ENCODE measurements at places on chromosomes 6 and 20.
A peak's percentile ranks its signal among the peaks of the same experiment; 100 is the strongest.

- DNase-seq = no peak
These were observed 81.0 kb downstream of the ATRN start for GRCh38 chr20:3551681-3552434.

GRCh38 chr6:68158256-68158655 lies 476.8 kb upstream of the ADGRB3 start:
- DNase-seq = no peak

DNA sequence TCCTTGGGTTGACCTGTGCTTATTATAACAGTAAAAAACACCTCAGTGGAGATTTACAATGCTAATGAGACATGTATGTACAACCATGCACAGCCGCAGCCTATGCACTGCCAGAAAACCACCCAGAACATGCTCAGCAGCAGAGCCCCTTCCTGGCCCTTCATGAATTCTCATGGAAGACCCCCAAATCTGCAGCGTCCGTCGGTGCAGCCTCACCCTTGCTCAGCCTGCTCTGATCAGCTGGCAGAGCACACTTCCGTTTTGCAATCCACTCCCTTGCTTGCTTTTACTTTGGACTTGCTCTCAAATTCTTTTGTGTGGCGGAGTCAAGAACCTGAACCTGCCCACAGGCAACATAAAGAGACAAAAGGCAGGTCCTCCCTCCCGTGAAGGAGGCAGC lies 378.2 kb upstream of the SULF2 start:
- no peak for DNase-seq

- DNase-seq = no peak
These were observed 222.6 kb downstream of the EYA4 start for GRCh38 chr6:133463790-133464189.

DNA sequence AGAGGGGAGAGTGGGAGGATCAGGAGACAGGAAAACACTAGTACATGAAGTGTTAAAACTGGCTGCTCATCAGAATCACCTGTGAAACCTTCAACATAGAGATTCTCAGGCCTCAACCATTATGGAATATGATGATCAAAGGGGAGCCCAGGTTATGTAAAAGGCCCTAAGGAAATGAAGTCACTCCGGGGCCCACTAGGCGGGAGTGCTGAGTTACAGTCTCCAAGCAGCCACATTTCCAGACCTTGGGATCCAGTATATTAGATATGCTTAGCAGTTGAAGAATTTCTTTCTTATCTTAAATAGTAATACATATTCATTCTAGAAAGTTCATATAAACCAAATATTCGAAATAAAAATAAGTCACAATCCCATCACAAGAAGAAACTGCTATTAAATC lies 476.3 kb downstream of the PRKN start:
- DNase-seq = no peak

DNA sequence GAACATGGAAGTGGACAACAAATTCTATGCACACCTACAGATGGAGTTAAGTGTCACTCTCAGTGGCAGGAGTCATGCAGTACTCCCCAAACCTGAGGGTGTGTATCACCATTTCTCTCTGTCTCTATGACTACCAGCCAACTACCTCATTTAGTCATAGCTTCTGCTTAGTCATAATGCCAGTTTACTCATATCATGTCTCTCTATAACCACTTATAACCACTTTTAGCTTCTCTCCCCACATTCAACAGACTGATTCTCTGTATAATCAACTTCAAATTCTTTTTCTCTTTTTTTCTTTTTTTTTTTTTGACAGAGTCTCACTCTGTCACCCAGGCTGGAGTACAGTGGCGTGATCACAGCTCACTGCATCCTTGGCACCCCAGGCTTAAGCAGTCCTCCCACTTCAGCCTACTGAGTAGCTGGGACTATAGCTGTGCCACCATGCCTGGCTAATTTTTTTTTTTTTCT lies 13.8 kb upstream of the GTF3C6 start:
- no peak for DNase-seq

DNA sequence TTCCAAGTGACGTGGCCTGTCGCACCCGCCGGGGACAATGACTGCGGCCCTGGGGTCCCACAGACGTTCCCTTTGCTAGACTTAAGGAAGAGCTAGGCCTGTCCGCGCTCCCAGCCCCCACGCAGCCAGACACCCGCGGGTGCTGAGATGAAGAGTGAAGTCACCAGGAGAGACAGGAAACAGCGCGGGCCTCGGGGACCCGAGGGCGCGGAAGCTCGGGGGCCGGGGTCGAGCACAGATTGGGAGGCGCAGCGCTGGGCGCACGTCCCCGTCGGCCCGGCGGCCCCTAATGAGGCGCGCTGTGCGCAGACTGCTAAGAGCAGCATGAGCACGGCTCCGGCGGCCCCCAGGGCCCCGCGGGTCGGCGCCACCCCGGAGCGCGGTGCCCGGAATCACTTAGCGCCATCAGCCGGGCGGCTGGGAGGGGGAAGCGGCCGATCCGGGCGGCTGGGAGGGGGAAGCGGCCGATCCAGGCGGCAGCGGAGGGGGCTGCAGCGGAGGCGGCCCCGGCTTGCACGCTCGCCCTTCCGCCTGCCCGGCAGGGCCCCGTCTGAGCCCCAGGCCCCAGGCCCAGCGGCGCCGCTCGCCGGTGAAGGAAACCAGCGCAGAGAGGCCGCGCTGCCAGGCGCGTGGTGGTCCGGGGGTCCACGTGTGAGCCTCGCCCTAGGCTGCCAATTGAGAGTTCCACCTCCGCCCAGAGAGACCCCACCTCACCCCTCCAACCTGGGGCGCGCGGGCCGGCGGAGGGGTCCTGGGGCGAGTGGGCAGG lies 8.3 kb upstream of the AVP start:
- no peak for DNase-seq

DNA sequence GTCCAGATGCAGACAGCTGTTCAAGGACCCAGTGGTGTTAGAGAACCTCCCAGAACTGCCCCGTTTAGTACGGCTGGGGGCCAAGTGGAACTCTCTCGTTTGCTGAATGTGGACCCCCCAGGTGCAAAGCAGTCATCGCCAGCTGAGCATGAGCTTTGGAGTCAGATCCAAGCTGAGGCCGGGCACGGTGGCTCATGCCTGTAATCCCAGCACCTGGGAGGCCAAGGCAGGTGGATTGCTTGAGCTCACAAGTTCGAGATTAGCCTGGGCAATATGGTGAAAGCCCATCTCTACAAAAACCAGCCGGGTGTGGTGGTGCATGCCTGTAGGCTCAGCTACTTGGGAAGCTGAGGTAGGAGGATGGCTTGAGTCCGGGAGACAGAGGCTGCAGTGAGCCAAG lies 29.7 kb downstream of the FOXC1 start:
- no peak for DNase-seq

DNA sequence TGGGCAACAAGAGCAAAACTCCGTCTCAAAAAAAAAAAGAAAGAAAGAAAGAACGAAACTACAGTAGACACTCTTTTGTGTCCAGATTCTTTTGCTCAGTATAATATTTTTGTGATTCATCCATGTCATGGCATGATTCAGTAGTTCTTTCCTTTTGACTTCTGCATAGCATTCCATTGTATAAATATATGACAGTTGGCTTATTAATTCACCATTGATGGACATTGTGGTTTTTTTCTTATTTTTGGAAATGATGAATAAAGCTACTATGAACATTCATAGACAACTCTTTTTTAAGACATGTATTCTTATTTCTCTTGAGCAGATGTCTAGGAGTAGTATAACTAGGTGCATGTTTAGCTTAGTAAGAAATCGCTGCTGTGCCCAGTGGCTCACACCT lies 10.3 kb upstream of the IER3 start:
- no peak for DNase-seq

- no peak for DNase-seq
These were observed 218.5 kb downstream of the ARHGAP18 start for GRCh38 chr6:129491436-129491835.

GRCh38 chr6:101845621-101846020 lies 452.1 kb downstream of the GRIK2 start:
- no peak for DNase-seq

- DNase-seq = peak; percentile 38
These were observed at the start of gene PAX1 for GRCh38 chr20:21705575-21706260. TSS of gene PAX1 (plus strand) at chr20:21705664. CDS start at chr20:21705713, 49 bp downstream.

DNA sequence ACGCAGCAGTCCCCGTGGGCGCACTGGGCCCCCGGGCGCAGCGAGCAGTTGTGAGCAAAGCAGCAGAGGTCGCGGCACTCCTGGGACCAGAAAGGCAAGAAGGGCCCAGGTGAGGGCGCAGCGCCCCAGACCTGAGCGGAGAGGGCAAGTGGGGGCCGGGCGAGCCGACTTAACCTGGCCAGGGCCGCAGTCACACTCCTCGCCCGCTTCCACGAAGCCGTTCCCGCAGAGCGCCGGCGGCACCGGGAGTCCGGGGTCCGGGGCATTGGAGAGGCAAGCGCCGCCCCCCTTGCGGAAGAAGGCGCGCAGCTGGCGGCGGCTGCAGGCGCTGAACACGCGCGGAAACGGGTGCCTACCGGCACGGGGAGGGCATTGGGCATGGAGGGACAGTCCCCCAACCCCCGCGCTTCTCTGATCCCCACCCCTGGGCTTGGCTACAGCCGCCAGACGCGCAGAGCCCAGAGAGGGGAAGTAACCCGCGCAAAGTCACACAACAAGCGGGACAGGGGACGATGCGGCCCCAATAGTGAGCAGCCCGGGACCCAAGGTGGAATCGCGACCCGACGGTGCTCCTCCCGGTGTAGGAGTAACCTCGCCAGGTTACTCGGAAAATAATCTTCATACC lies 9.2 kb downstream of the ADAM33 start:
- DNase-seq = no peak

DNA sequence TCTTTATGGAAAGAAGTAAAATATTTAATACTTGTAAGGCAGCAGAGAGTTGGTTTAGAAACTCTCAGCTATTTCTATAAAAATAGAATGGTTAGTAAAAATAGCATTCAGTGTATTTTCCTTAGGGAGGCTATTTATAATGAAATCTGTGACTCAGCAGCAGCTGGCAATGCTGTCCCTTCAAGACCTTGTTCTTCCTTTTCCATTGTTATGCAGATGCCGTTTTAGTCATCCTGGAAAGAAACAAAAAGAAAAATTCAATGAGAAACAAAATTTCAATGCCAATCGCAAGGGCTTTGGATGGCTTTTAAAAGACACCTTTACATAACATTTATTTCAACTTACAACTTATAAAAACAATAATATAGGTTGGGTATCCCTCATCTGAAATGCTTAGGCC lies 17.5 kb downstream of the MPC1 start:
- no peak for DNase-seq

DNA sequence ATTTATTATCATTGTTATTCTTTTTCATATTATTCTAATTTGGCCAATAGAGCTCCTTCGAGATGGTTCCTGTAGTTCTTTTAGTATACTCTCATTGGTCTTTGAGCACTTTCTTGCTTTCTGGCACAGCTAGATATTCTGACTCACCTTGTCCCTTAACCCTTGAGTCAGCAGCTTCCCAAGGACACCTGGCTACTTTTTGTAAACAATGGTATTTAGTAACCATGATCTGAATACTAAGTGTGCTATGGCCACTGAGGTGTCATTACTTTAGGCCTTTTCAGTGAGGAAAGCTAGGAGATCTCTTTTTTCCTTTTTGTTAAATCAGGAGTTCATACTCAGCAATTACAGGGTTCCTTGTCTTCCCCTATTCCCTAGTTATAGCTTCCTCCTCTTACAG lies 126.5 kb upstream of the CITED2 start:
- no peak for DNase-seq

GRCh38 chr6:119384444-119384843 lies 34.9 kb upstream of the MAN1A1 start:
- DNase-seq = no peak

GRCh38 chr6:56683882-56684281 lies 41.2 kb upstream of the DST start:
- DNase-seq = no peak

DNA sequence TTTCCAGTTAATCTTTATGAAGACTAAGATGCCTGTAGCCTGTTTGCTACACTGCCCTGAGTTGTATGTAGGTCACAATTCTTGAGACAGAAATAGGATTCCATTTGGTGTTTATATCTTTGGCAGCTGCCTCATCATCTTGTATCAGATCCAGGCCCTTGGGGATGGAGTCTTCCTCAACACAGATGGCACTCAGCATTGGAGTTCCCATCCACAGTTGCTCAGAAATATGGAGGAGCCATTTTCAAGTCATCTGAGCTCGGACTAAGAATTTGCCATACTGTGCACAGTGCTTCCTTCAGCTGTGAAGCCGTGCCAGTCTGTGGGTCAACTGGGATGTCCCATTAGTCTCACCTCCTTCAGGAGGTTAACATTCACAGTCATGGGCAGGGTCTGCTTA lies 156.6 kb downstream of the ZDHHC14 start:
- no peak for DNase-seq

DNA sequence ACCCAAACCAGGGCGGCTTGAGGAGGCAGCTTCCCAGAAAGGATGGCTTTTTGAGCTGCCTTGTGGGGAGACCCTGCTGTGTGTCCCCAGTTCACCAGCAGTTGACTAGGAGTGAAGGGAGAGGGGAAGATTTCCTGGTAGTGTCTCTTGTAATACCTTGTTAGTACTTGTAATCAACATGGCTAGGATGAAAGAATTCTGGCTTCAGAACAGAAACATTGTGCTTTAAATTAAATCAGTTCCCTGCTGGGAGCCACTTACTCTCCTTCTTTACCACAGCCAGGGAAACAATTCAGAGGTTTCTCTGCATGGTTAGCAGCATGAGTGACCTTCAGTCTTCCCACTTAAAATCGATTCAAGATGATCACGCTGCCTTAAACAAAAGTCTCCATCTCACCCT lies 525.4 kb upstream of the ID4 start:
- no peak for DNase-seq

- no peak for DNase-seq
These were observed 267.1 kb upstream of the SGK1 start for GRCh38 chr6:134584847-134585516.

DNA sequence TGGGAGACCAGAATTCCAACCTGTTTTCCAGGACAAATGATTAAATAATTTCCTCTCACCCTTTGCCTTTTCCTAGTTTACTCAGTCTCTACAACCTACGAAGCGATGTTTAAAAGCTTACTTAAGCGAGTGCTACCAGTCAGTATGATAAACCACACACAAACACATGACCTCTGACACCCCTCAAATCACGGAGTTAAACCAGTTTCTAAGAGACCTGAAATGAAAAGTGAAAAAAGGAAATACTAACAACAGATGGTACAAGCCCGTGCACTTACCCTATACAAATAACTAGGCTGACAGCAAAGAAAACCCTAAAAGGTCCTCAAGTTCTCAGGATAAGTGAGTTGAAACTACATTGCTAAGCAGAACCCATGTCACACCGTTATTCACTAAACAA lies 7.7 kb downstream of the TNFRSF21 start:
- no peak for DNase-seq

Measured in NCI-H1105 (cell line).